ENCODE measurements at places on chromosomes 16 and 17. TPM values are rescaled to one million over a fixed set of nuclear protein-coding genes. Genes with fewer than 3 reads are reported as not detected.

The KCNJ16 gene
- total RNA-seq, result not detected

The NLRC3 gene
- total RNA-seq, result not detected

The DCAF7 gene
- total RNA-seq, result 28.5 TPM

The LHX1 gene
- 0.49 TPM for total RNA-seq

The PDE6G gene
- total RNA-seq, result 0.63 TPM

The SRCIN1 gene
- total RNA-seq, result not detected

The CD19 gene
- total RNA-seq, result not detected

The SLC12A3 gene
- not detected for total RNA-seq

The ACOX1 gene
- total RNA-seq, result 61.5 TPM

The RBFOX1 gene
- not detected for total RNA-seq

Data from fibroblast of the aortic adventitia (primary cell).